ENCODE measurements at places on chromosomes 1 and 21.

DNA sequence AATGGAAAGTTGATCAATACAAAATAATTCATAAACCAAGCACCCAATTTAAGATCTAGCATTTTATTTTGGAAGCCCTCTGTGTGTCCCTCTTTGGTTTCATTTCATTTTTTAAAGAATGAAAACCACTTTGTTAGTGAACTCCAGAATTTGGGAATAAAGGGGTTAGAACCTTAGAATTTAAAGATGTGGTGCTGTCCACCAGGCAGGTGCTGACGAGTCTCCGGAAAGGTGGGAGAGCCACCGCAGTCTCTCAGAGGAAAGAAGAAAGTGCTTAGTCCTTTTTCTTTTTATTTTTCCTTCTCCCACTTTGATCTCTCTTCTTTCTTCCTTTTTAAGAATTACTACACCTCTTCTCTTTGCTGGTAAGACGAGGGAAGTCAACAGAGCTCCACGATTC lies 20.5 kb upstream of the HIVEP3 start:
- no peak for DNase-seq

DNA sequence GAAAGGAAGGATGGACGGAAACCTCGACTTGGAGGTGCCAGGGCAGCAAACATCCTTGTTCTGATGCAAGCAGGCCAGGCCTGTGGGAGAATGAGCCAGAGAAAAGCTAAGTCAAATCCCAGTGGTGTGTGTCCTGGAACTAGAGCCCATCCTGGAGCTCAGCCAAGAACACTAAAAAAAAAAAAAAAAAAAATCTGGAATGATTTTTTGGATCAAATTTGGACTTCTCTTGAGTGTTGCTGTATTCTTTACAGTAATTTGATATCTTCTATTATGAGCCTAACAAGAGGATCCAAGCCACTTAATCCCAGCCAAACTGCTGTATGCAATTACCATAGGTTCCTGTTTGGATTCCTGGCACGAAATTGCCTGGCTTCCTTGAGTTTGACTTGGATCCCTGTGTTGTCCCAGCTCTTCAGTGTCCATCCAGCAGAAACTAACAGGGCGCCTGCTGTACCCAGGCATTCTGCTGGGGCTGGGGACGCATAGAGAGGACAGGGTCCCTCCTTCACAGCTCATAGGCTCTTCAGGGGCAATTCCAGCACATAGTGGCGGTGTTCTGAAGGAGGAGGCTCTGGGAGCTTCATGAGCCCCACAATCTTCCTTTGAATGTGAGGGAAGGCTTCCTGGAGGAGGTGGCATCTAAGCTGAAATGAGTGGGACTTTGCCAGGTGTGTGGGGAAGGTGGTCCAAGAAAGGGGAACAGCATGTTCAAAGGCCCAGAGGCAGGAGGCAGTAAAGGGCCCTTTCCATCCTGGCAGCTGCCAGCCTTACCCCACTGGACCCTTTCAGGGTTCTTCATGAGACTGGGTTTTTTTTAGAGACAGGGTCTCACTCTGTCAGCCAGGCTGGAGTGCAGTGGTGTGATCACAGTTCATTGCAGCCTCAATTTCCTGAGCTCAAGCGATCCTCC lies 24.7 kb downstream of the EPHX1 start:
- DNase-seq: peak; percentile 65

DNA sequence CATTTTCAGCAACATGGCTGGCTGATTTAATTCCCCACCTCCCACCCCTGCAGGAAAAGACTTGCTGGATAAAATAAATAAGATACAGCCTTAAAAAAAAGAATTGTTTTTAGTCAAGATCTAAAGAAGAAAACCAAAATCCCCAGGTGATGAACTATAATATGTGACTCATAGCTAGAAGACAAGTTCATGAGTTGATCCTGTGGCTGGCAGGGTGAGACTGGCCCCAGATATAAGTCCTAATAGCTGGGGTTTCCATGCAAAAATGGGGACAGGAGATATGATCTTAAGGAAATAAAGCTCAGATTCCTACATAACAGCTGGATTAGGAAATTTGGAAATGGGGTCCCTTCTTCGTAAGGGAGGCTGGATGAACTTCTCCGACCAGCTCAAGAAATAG lies 21.9 kb upstream of the RGSL1 start:
- DNase-seq: no peak

- DNase-seq: no peak
Observed at GRCh38 chr1:169072945-169073725, 33.4 kb upstream of the ATP1B1 start.

GRCh38 chr1:173122344-173122935 lies 71.7 kb upstream of the TNFSF18 start:
- peak; percentile 27 for DNase-seq

DNA sequence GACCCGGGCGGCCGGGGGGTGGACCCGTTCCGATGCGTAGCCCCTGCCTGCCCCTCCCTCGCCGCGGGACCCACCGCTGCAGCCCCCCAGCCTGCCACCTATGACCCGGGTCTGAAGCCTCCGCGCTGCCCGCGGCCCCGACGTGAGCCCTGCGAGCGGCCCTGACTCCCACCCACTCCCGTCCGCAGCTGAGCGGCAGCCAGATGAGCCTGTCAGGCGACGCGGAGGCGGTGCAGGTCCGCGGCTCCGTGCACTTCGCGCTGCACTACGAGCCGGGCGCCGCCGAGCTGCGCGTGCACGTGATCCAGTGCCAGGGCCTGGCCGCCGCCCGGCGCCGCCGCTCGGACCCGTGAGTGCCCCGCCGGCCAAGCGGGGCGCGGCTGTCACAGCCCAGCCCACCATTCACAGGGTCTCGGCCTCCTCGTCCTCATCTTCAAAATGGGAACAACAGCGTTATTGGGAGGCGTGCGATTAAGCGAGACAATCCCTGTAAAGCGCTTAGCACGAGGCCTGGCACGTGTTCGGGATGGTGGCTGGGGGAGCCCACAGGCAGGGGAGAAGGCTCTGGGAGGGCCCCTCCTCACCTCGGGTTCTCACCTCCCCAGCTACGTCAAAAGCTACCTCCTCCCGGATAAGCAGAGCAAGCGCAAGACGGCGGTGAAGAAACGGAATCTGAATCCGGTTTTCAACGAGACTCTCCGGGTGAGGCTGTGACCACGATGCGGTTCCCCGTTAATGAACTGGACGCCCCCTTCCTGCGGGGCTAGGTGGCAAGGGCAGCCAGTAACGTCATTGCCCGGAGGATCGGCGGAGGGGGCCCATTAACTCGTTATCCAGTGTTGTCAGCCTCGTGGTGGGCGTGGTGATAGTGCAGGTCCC lies 8.2 kb downstream of the SYTL1 start:
- DNase-seq: peak; percentile 64

GRCh38 chr1:93844262-93845045 lies 34.6 kb downstream of the DNTTIP2 start:
- peak; percentile 82 for DNase-seq

DNA sequence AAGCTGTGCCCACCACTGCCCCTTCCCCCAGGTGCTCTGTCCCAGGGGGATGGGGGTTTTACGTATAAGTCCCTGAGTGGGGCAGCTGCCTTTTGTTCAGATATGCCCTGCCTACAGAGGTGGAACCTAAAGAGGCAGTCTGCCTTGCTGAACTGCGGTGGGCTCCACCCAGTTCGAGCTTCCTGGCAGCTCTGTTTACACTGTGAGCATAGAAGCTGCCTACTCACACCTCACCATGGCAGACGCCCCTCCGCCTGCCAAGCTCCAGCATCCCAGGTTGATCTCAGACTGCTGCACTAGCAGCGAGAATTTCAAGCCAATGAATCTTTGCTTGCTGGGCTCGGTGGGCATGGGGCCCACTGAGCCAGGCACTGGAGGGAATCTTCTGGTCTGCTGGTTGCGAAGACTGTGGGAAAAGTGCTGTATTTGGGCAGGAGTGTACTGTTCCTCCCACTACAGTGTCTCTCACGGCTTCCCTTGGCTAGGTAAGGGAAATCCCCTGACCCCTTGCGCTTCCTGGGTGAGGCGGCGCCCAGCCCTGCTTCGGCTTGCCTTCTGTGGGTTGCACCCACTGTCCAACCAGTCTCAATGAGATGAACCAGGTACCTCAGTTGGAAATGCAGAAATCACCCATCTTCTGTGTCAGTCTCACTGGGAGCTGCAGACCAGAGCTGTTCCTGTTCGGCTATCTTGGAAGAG lies 17.6 kb upstream of the RWDD3 start:
- no peak for DNase-seq
